ENCODE measurements at places on chromosomes 2 and 18.

DNA sequence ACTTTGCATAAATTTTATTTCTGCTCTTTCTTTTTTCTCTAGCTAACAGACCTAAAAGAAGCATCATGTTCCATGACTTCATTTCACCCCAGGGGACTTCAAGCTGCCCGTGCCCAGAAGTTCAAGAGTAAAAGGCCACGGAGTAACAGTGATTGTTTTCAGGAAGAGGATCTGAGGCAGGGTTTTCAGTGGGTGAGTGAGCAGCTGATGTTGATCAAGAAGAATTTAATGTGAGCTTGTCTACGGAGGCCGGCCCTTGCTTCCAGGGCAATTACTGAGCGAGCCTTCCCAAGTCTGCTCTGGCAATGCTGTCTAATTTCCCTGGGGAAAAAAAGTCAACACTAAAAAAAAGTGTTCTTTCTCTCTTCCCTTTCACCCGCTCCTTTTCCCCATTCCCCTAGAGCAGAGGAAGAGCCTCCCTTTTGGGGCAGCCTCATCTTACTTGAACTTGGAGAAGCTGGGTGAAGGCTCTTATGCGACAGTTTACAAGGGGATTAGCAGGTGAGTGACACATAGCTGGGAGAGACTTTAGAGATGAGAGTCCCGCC, 1.2 kb downstream of the CDK15 start:
- DNase-seq = no peak

GRCh38 chr2:233823731-233824121, 30.6 kb downstream of the HJURP start:
- no peak for DNase-seq

DNA sequence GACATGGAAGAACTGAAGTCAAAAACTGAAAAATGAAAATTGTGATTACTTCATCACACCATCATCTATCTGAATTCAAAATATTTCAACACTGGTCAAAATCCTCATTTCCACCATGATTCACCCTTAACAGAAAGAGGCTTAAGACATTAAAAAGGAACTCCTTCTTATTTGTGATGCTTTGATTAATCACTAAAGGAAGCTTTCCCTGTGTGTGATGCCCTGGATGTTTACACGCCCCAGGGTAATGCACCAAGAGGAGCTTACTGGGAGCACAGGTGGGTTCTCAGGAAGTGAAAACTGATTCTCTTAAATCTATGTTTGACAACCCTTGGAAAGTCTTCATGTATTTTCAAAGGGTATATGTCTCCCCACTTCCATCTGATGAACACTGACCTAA, 11.5 kb downstream of the GRB14 start:
- DNase-seq = no peak

DNA sequence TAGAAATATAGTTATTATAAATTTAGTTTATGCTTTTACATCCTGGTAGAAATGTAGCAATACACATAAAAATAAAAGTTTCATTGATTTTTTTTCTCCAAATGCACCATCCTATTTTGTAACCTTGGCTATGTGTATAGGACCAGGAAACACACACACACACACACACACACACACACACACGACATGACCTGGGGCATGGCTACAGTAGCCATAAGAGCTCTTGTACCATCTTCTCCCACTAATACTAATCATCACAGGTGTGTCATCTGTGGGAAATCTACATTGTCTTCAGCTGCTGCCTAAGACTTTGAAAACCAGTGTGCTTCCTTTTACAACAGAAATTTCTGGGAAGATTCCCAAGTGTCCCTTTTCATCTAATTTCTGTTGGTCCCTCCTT, 144.3 kb downstream of the MCFD2 start:
- DNase-seq = no peak
